H9 (cell line): ENCODE measurements at places on chromosomes 11 and 22. TPM values are rescaled to one million over a fixed set of nuclear protein-coding genes. Genes with fewer than 3 reads are reported as not detected.

Gene C22orf42
- total RNA-seq = not detected in 2 replicates

Gene E2F8
- total RNA-seq = 11.0 and 11.3 TPM in 2 replicates

Gene C1QTNF5
- total RNA-seq = 0.33 and 0.59 TPM in 2 replicates

Gene CD3G
- total RNA-seq = not detected in 2 replicates

DNA sequence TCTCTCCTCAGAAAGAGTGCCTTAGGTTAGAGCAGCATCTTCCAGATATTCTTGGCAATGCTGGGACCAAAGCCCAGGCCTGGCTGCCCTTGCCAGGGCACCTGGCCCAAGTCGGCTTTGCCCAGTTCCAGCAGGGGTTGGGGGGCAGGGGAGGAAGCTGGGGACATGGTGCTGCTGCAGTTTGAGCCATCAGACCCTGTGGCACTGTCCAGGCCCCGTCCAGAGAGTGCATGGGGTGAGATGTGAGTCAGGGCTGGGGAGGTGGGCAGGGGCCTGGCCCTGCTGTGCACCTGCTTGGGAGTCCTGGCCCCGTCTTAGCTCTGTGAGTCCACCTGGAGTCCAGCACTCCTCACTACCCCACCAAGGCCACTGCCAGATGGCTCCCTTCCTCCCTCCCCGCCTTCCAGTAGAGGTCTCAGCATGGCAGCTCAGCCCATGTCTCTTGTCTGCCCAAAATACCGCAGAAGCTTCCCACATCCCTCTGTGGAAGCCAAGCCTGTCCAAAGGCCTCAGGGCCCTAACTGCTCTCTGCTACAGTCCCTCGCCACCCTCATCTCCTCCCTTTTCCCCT, 16.6 kb downstream of the DERL3 start:
- peaks cover 56% of the 10 kb centered on the region for H3K36me3 ChIP-seq
- H3K4me1 ChIP-seq = no peaks in the 10 kb centered on the region
- no peaks in the 10 kb centered on the region for H3K27me3 ChIP-seq
- no peak for DNase-seq
- H3K4me3 ChIP-seq = no peak overlapping the region
- H3K27ac ChIP-seq = no peak overlapping the region

DNA sequence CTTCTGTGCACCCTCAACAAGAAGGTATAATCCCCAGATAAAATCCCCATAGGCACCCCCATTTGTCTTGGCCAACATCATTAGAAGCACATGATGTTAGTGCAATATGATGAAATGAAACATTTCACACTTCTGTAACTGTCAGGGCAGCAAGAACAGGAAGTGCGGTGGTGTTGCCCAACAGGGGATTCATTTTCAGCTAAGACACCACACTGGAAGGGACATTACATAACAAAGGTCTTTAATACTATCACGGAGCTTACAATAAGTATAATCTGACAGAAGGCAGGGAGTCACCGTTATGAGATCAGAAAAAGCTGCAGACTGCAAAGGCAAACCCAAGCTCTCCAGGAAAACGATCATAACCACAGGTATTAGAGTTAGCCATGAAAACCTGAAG, 2.0 kb downstream of the OR52W1 start:
- no peak overlapping the region; the same call in 2 of the 3 replicates for H3K4me3 ChIP-seq
- no peak for DNase-seq
- H3K27me3 ChIP-seq = no peaks in the 10 kb centered on the region
- H3K4me1 ChIP-seq = peaks cover 3% of the 10 kb centered on the region; the same call in 1 of the 2 replicates
- H3K27ac ChIP-seq = no peak overlapping the region

GRCh38 chr11:13206086-13206640, 71.4 kb upstream of the BMAL1 start:
- no peak overlapping the region for H3K27ac ChIP-seq
- no peaks in the 10 kb centered on the region for H3K36me3 ChIP-seq
- H3K27me3 ChIP-seq = no peaks in the 10 kb centered on the region
- DNase-seq = no peak
- H3K4me3 ChIP-seq = no peak overlapping the region

DNA sequence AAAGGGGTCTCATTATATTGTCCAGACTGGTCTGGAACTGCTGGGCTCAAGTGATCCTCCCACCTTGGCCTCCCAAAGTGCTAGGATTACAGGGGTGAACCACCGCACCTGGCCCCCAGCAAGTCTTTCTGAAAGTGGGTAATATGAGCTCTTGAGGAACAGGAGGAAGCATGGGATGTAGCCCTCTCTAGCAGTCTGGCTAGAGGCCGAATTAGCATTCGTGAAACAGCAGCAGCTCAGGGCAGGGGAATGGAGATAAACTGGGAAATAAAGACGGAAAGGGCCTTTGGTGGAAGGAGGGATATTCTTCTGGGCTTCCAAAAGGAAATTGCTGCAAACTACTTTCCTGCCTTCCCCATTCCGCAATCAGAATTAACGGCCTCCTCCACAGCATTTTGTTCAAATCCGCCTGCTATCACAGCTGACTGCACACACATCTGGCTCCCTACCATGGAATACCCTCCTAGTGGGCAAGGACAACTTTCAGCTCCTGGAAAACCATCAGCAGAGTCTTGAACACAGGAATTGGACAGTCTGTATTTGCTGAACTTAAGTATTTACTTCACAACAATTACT, 44.3 kb downstream of the MICAL3 start:
- H3K27ac ChIP-seq = no peak overlapping the region
- H3K4me1 ChIP-seq = peaks cover 2% of the 10 kb centered on the region; the same call in 1 of the 2 replicates
- DNase-seq = no peak
- no peak overlapping the region; the same call in 2 of the 3 replicates for H3K4me3 ChIP-seq
- H3K27me3 ChIP-seq = no peaks in the 10 kb centered on the region
- peaks cover 3% of the 10 kb centered on the region; the same call in 2 of the 3 replicates for H3K36me3 ChIP-seq

DNA sequence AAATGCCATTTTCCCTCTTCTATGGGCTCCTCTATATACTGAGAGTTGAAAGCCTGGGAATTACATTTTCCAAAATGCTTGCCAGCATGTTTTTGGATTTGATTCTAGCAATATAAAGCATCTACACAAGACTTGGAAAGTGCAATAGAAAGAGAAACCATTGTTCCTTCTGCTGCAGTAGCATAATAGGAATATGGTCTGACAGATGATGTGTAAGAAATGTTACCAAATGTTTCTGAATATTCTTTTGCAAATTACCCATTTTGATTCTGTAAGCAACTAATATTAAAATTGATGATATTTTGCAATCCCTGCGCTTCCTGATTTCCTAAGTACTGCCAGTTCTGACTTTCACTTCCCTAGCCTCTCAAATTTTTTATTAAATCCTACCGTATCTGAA, 61.6 kb downstream of the CASP12 start:
- DNase-seq = no peak
- H3K27ac ChIP-seq = no peak overlapping the region
- no peaks in the 10 kb centered on the region; the same call in 1 of the 2 replicates for H3K4me1 ChIP-seq
- H3K27me3 ChIP-seq = no peaks in the 10 kb centered on the region
- H3K36me3 ChIP-seq = peaks cover 13% of the 10 kb centered on the region

DNA sequence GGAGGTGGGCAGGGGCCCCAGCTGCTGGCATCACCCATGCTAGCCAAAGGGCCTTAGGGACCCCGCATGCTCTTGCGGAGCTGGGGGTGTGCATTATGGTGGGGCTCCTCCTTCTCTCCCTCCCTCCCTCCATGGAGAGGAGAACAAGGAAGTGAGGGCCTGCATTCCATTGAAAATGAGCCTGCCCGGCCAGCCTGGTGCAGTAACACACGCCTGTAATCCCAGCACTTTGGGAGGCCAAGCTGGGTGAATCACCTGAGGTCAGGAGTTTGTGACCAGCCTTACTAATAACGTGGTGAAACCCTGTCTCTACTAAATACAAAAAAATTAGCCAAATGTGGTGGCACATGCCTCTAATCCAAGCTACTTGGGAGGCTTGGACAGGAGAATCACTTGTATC, 22.4 kb downstream of the SNAP29 start:
- no peaks in the 10 kb centered on the region for H3K27me3 ChIP-seq
- peaks cover 11% of the 10 kb centered on the region for H3K36me3 ChIP-seq
- no peak for DNase-seq
- no peak overlapping the region for H3K27ac ChIP-seq

GRCh38 chr11:120336641-120337354, 585 bp downstream of the ARHGEF12 start:
- H3K4me3 ChIP-seq = peak overlapping the region; percentile 97
- H3K4me1 ChIP-seq = 0 out of 2 replicates have a peak, but pooled peaks cover 3% of the 10 kb centered on the region
- no peaks in the 10 kb centered on the region for H3K27me3 ChIP-seq
- peak; percentile 31 for DNase-seq
- no peaks in the 10 kb centered on the region for H3K36me3 ChIP-seq
- H3K27ac ChIP-seq = no peak overlapping the region

GRCh38 chr11:102360681-102361080, 13.7 kb downstream of the BIRC2 start:
- H3K4me3 ChIP-seq = no peak overlapping the region
- peaks cover 59% of the 10 kb centered on the region for H3K36me3 ChIP-seq
- no peaks in the 10 kb centered on the region for H3K27me3 ChIP-seq

- no peaks in the 10 kb centered on the region for H3K36me3 ChIP-seq
- DNase-seq = peak; percentile 38
- no peak overlapping the region for H3K27ac ChIP-seq
- no peak overlapping the region for H3K4me3 ChIP-seq
- H3K27me3 ChIP-seq = no peaks in the 10 kb centered on the region
- no peaks in the 10 kb centered on the region for H3K4me1 ChIP-seq
Measured at GRCh38 chr11:17564687-17565042, 17.6 kb downstream of the OTOG start.

- H3K27ac ChIP-seq = no peak overlapping the region
- DNase-seq = no peak
- no peak overlapping the region for H3K4me3 ChIP-seq
- no peaks in the 10 kb centered on the region for H3K27me3 ChIP-seq
Measured at GRCh38 chr11:4495986-4496385, 13.5 kb downstream of the OR52K1 start.

DNA sequence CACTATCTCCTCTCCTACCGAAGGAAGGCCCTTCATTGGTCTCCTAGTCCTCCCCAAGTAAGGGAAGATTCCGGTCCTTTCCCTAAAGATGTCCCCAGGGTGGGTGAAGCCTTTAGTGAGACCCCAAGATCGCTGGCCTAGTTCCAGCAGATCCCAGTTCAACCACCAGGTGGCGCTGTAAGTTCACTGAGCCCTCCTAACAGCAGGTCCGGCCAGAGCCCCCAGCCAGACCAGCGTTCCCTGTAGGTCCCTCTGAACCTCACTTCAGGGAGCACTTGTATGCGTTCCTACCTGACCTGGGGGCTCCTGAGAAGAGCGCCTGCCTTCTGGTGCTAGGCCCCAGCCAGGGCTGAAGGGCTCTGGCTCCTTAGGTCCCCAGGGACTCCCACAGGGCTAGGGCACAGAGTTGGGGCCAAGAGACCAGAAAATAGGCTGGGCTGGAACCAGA, 38.1 kb downstream of the LMO1 start:
- H3K27ac ChIP-seq = no peak overlapping the region
- H3K27me3 ChIP-seq = no peaks in the 10 kb centered on the region
- no peaks in the 10 kb centered on the region for H3K4me1 ChIP-seq
- no peaks in the 10 kb centered on the region for H3K36me3 ChIP-seq
- H3K4me3 ChIP-seq = no peak overlapping the region

DNA sequence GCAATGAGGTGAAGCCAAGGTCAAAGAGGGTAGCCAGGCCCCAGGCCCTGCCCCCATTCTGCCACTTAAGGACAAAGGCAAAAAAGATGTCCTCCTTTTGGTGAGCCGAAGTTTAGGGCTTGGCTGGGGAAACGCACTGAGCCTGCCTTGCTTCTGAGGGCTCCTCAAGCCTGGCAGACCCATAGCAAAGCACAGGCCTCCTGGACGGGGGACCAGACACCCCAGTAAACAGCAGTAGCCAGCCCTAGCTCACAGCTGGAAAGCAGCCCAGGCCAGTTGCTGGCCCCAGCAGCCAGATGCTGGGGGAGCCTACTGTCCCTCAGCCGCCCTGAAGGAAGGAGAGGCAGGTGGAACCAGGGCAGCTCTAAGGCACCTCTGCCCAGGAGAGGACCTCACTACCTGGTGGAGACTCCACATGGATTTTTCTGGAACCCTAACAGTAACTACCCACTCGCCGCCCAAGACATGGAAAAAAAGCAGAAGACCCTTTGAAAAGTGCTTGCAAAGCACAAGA, 3.8 kb upstream of the PYGM start:
- H3K4me3 ChIP-seq = peak overlapping the region; percentile 67; the same call in 1 of the 3 replicates
- peaks cover 4% of the 10 kb centered on the region; the same call in 1 of the 2 replicates for H3K4me1 ChIP-seq
- peaks cover 63% of the 10 kb centered on the region for H3K36me3 ChIP-seq
- no peak for DNase-seq

- no peak overlapping the region for H3K27ac ChIP-seq
- H3K4me1 ChIP-seq = no peaks in the 10 kb centered on the region
- peaks cover 36% of the 10 kb centered on the region for H3K36me3 ChIP-seq
- no peak for DNase-seq
Measured at GRCh38 chr11:71221201-71221600, 31.2 kb downstream of the SHANK2 start.
